ENCODE measurements at places on chromosomes 7 and 10. TPM values are rescaled to one million over a fixed set of nuclear protein-coding genes. Genes with fewer than 3 reads are reported as not detected.

DNA sequence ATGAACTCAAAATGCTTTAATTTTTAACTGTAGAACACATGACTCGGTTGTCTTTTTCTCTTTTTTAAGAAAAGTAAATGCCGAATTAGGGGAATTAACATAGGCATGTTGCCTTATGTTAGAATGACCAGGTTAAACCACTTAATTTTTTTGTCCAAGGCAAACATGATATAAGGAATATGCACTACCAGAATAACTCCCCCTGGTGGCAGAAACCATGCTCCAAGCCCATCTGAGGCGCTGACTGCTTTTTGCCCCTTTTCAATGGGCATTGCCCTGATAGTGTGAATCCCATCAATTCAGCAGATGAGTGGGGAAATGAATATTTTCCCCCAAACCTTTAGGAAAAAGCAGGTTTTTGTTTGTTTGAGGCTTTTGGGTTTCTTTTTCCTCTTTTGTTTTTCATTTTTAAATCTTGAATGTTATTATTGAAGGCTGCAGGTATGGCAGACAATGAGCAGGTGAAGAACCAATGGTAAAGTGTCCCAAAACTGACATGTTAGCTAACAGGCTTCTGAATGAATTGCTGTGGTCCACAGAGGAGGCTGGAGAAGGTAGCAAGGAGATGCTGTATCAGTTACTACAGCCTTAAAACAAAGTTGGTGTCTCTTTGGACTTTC lies 284.3 kb downstream of the SORCS3 start:
- no peak for DNase-seq

DNA sequence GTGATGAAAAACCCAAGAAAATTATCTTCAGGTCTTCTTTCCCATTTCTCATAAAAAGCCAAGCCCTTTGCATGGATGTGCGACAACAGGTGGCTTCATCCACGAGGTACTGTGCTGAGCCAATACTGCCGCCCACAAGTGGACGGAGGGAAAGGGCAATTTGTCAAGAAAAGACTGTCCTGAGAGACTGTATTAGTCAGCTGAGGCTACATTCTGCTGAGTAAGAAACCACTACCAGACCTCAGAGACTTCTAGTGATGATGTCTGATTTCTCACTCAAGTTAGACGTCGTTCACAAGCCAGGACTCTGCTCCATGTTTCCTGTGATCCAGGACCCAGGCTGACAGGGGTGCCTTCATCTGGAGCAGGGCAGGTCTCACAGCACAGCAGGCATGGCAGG lies 171.5 kb upstream of the CDCA7L start:
- DNase-seq: no peak

DNA sequence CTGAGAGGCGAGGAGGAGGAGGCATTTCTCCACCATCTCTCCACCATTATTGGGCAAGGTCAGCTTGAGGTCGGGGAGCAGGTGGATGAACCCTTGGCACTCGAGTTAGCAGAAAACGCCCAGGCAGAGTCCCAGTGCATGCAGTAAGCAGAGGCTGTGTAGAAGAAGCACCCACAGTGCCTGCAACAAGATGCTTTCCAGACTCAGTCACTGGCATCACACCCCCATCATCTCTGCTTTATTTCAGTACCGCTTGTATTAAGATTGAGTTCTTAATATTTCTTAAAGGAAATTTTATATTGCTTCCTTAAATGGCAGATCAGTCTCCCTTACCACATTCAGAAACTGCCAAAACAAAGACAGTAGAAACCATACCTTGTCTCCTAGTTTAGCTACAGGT lies 122.3 kb upstream of the PPIF start:
- no peak for DNase-seq

GRCh38 chr7:101885597-101885955 lies 68.2 kb downstream of the CUX1 start:
- no peak for DNase-seq

Gene GPER1
- total RNA-seq: 0.55 TPM

Gene KCND2
- total RNA-seq: 0.27 TPM

Gene SLC26A5
- total RNA-seq: not detected

Gene AGMO
- 0.04 TPM for total RNA-seq

Gene IRF5
- 19.9 TPM for total RNA-seq

All from kidney epithelial cell (primary cell).